T-cell (primary cell): ENCODE measurements at places on chromosomes 12 and 14.

- DNase-seq, result no peak
Measured at GRCh38 chr12:25253371-25254068, 2.8 kb upstream of the KRAS start.

- DNase-seq, result no peak
Measured at GRCh38 chr14:35306114-35306513, 13.9 kb downstream of the PSMA6 start.

DNA sequence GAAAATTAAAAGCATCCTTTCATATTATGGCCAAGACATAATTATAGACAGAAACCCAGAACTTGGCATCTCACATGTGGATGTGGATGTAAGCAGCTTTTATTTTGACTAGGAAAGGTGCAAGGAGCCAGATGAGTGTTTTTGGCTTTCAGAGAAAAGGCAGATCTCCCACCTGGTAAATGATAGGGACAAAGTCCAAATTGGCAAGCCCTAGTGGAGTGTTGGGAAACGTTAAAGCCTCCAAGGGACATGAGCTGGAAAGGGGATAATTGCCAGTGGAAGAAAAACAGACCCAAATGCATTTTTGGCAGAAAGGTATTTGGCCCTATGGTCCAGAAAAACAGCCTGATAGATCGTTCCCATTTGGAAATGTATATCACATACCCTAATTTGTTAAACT lies 60.1 kb downstream of the KLHL28 start:
- DNase-seq, result no peak

GRCh38 chr12:13258197-13258596 lies 61.7 kb downstream of the EMP1 start:
- DNase-seq, result no peak

- no peak for DNase-seq
Measured at GRCh38 chr14:83282706-83283105, 1749.1 kb upstream of the SEL1L start.

GRCh38 chr12:106010741-106011140 lies 128.0 kb downstream of the NUAK1 start:
- no peak for DNase-seq

GRCh38 chr12:118357257-118358007 lies 15.3 kb downstream of the TAOK3 start:
- peak; percentile 54 for DNase-seq

- no peak for DNase-seq
Measured at GRCh38 chr12:125772403-125772802, 707.2 kb downstream of the AACS start.

DNA sequence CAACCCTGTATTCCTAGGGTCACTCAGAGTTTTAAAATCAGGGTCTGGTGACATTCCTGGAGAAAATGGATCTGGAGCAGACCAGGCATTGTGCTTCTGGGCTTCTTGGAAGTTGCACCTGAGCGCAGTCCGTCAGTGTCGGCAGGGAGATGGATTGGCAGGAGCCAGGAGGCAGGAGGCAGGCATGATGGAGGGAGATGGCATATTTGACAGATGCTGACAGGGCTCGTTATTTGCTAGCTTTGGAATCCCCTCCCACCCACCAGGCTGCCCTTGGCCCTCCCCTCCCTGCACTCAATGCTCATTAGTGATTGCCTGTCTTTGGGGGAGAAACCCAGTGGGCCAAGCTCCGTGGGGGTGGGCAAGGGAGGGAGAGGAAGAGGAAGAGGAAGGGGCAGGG lies 4.7 kb downstream of the CISTR start:
- DNase-seq, result no peak

GRCh38 chr14:104084251-104085002 lies 1.1 kb upstream of the ASPG start:
- no peak for DNase-seq

GRCh38 chr12:12024911-12025682 lies 45.6 kb upstream of the BCL2L14 start:
- no peak for DNase-seq

GRCh38 chr12:101823039-101823438 lies 7.7 kb downstream of the GNPTAB start:
- no peak for DNase-seq

- peak; percentile 33 for DNase-seq
Measured at GRCh38 chr12:109777544-109777943, 55.7 kb downstream of the TRPV4 start.

DNA sequence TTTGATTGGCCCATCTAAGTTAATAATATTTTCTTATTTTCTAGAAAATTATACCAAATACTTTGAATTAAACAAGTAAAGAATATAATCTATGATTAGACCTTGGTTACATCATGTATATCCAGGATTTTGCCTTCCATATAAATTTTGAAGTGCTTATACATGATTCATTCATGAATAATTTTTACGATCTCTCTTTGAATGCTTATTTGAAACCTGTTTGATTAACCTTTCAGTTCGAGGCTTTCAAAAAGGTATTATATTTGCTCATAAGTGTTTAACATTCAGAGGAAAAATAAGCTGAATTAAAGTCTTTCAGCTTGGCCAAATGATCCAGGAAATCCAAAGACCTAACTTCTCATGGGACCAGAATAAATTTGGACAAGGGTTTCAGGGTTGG lies 495.2 kb upstream of the GARIN6 start:
- DNase-seq, result no peak

GRCh38 chr12:104353012-104353981 lies 49.8 kb downstream of the EID3 start:
- no peak for DNase-seq

GRCh38 chr12:63941166-63941800 lies 96.8 kb downstream of the SRGAP1 start:
- no peak for DNase-seq
